NCI-H2081 (cell line): ENCODE measurements at places on chromosomes 13 and 19.

GRCh38 chr19:38809592-38810252 lies 3.0 kb downstream of the LGALS4 start:
- no peak for DNase-seq

- DNase-seq, result no peak
These were observed 36.5 kb downstream of the CLEC17A start for GRCh38 chr19:14619404-14619803.

DNA sequence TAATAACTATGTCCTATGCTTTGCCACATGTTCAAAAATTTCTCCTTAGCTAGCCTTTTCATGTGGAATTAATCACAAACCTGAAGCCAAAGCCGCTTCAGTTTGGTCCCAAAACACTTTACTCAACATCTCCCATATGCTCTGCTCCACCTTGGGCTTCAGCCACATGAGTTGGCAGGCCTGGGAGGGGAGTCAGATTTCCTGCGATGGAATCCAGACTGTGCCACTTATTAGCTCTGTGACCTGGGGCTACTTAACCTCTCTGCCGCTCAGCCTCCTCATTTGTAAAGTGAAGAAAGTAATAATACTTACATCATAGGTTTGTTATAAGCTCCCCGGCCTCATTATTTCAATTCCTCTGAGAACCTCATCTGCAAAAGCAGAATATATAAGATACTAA lies 272.0 kb downstream of the LMO7 start:
- no peak for DNase-seq

GRCh38 chr13:80679423-80679822 lies 338.5 kb upstream of the SPRY2 start:
- no peak for DNase-seq

DNA sequence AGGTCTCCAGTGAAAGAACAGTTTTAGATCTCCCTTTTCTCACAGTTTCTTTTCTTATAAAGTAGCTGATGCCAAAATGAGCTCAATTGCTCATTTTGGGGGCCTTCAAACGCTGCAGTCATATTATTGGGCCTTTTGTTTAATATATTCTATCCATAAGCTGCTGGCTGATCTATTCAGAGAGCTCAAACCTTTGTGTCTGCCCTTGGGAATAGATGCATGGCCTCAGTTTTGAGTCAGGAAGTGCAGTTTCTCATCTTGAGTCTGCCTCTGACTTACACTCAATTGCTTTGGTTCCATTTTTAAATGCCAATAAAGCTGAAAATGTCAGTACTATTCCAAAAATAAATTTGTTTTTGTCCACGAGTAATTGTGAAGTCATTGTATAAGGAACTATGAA lies 468.9 kb downstream of the KLF12 start:
- peak; percentile 84 for DNase-seq

DNA sequence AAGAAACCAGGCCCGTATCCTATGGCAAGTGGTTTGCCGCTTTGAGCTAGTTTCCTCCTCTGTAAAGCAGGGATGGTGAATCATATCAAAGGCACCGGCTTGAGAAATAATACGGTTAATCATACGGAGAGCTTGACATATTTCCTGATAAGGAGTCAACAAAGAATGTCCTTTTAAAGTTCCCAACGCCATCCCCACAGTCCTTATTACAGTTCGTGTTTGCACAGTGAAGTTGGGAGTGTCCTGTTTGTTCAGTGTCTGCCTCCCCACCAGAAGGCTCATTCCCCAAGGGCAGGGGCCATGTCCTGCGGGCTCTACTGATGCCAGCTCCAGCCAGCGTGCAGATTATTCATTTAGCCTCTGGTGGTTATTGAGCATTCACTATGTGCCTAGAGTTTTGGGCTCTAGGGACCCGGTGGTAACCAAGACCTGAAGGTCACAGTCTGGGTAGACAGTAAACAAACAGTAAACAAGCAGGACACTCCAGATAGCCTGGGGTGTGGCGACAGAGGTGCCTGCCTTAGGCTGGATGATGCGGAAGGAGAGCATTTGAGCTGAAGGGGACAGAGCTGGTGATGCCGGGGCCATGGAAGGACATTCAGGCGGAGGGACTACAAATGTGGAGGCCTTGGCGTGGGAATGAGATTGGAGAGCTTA lies 6.3 kb downstream of the GRAMD1A start:
- DNase-seq, result no peak

DNA sequence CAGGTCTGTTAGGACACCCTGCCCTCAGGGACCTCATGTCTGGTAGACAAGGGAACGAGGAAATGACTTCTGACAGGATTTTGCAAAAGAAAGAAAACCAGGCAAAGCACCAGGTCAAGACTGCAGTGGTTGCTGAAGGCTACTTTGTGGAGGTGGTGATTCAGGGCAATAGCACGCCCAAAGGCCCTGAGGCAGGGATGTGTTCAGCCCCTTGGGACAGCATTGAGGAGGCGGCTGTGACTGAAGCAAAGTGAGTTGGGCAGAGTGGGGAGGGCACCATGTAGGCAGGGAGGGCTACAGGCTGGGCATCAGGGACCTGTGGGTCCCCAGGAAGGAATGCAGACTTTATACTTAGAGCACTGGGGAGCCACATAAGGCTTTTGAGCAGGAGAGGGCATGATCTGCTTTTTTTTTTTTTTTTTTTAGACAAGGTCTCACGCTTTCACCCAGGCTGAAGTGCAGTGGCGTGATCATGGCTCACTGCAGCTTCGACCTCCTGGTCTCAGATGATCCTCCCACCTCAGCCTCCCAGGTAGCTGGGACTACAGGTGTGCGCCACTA lies 10.8 kb upstream of the HOMER3 start:
- no peak for DNase-seq

GRCh38 chr13:60893801-60894200 lies 496.8 kb downstream of the TDRD3 start:
- DNase-seq, result no peak

DNA sequence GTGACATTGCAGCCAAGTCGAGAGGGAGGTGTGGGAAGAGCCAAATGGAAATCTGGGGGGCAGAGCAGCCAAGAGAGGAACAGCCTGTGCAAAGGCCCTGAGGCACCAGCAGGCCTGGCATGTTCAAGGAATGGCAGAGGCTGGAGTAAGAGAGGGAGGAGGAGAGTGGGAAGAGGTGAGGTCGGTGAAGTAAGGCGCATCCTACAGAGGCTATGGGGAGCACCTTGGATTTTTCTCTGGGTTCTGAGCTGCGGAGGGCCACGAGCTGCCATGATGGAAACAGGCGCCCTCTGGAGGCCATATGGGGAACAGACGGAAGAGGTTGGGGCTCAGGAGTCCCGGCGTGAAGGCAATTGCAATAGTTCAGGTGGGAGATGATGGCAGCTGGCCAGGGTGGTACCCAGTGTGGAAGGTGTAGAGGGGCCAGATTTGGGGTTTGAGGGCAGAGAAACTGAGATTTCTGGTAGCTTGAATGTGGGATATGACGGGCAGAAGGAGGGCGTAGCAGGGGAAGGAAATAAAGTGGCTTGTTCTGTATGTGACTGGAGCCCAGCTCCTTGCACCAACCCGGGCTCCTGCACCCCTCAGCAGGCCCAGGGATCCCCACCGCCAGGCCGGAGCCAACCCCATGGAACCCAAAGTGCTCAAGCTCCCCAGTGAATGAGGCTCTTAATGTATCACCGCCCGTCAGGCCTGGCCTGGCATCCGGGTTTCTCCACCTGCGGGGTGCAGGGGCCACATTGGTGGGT lies 20.5 kb upstream of the STRN4 start:
- no peak for DNase-seq

DNA sequence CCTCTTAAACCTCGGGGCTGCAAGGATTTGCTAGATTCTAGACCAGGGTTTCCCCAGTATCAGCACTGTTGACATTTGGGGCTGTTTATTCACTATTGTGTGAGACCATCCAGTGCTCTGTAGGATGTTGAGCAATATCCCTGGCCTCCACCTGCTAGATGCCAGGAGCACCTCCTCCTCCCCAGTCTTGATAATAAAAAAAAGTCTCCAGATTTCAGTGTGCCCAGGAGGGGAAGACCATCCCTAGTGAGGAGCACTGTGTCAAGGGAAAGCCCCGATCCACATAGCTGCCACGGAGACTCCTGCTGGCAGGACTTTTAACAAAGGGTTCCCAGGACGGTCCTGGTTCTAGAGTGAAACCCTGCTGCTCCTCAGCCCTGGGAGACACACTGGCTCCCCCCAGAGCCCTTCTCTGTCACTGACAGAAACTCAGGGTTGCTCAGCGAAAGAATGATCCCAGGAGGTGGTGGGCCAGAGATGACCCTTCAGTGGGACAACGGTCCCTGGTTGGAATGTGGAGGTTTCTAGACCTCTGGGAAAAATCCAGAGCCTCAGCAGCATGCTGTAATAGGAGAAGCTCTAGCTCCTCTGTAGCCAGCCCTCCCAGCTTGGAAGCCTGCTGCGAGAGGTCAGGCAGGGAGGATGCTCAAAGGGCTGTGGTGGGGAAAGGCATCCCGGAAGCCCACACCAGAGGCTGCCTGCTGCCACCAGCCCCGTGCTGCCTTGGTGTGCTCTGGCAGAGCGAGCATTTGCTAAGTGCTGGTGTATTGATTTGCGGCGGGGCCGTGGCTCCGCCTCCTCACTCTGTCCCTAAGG lies 20.3 kb downstream of the LYL1 start:
- DNase-seq, result no peak

- DNase-seq, result no peak
These were observed 868 bp upstream of the UBAC2 start for GRCh38 chr13:99199541-99200431.

DNA sequence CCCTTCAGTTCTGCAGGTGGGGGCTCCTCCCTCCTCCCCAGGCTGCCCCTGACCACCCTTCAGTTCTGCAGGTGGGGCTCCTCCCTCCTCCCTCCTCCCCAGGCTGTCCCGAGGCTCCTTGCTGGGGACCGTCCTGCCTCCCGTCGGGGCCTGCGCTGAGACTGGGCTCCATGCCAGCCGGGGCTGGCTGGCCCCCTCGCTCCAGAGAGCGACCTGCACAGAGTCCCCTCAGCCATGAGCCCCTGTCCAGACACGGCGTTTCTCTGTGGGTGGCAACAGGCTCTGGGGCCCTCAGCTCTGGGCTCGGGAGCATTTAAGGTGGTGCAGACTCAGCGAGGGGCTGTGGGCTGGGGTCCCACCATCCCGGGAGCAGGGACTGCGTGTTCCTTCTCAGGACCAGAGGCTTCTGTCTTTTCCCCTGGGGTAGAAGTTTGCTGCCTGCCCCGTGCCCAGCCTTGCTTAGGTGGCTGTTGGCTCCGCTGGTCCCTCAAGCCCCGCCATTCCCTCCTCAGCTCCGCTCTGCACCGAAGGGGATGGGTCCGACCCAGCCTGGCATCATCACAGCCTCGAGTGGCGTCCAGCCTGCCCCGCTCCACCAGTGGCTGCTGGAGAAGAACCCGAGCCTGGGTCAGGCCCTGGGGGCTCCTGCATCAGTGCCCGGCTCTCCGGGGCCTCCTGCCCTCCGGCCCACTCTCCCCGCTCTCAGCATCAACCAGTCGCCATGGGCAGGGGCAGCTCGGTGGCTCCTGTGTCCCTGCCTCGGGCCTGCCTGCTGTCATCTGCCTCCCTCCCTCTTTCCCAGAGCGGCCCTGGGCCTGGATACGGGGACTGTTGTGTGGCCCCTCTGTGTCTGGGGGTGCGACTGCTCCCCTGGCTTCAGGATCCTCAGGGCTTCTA lies 27.6 kb downstream of the CSNK1G2 start:
- no peak for DNase-seq

DNA sequence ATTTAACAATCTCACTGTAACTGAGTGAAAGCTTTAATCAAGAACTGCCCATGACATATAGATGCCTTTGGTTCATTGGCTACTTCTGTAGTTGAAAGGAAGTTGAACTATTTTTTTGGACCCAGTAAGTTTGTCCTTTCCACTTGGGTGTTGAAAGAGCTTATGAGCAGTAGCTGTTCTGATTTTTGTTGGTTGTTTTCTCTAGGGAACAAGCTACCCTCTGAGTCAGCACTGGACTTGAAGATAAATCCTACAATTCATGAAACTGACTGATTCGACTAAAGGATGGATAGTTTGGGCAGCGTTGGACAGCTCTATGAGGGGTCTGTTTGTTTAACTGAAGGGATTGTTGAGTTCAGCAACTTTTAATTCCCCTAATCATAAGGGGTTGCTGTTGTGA lies 101.0 kb downstream of the PAN3 start:
- DNase-seq, result no peak

- no peak for DNase-seq
These were observed 17.0 kb downstream of the RBM26 start for GRCh38 chr13:79389026-79389425.

GRCh38 chr19:7678971-7679751 lies 1.5 kb upstream of the TRAPPC5 start:
- peak; percentile 3 for DNase-seq

DNA sequence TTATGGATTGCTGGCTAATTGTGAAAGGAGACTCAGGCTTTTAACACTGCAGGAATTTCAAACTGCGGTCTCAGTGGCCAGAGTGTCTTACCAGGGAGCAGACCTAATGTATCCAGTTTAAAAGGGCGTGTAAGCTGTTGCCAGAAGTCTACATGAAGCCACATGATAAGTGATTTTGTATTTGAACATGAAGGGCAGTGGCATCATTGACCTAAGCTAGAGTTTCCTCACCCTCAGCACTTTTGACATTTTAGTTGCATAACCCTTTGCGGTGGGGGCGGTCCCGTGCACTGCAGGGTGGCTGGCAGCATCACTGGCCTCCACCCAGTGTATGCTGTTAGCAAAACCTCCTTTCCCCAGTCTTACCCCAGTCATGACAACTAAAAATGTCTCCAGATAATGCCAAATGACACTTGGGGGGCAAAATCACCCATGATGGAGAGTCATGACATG lies 23.7 kb upstream of the GPR18 start:
- no peak for DNase-seq

GRCh38 chr19:16376649-16377048 lies 52.0 kb downstream of the KLF2 start:
- no peak for DNase-seq

- no peak for DNase-seq
These were observed 20.9 kb upstream of the PLAUR start for GRCh38 chr19:43690890-43691289.

DNA sequence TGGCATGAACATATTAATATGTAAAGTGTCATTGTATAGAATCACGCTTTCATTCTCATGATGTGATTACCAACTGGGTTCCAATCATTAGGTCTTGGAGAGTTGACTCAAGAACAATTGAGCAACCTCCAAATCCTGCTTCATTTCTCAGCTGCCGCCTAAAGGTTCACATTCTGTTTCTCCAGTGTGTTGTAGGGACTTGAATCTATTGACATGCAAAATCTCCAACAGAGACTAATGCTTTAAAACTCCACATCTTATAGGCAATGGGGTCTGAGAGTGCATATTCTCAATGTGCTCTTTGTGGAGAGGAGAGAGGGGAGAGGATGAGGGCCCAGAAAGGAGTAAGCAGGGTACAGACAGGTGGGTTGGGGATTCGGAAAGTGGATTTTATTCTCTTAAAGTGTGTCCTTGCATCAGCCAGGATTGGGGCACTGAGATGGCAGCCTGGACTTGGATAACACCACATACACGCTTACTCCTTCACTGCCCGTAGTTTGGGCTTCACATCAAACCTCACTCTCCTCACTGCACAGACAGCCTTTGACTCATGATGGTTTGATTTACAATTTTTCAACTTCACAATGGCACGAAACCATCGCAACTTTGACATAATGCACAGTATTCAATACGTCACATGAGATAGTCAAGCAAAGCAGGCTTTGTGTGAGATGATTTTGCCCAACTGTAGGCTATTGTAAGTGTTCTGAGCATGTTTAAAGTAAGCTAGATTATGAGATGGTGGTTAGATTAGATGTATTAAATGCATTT lies 241.3 kb upstream of the IRS2 start:
- no peak for DNase-seq
